ENCODE measurements at places on chromosomes 1 and 21.

DNA sequence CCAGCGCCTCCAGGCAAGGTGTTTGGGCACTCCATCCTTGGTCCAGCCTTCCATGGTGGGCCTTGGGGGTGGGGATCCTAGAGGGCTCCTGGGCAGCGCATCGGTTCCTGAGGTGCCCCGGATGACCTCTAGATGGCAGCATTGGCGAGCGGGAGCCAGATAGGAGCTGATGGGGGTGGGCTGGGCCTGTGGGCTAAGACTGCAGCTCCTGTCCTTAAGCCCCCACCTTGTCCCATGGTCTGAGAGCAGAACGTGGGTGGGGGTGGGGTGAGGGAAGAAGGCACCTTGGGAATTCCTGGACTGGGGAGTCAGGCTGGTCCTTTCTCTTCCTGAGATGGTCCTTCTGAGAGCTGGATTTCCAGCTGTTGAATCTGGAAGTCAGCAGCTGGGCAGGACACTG, 93.4 kb upstream of the CSF3R start:
- peak; percentile 44 for DNase-seq

DNA sequence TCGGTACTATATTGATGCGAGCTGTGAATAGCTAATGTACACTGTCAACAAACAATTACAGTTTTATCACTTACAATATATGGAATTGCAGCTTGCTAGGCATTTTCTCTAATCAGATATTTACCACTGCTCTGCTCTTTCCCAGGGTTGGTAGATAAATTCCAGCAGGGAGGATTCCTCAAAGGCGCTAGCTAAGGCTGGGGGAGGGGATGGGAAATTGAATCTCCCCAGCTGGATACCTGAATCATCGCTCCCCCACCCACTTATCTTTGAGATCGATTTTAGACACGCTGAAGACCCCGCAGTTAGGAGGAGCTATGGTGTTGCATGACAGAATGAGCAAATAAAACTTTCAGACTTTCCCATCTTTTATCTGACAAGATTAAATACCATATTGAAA, 127.2 kb downstream of the CSMD2 start:
- DNase-seq, result no peak

DNA sequence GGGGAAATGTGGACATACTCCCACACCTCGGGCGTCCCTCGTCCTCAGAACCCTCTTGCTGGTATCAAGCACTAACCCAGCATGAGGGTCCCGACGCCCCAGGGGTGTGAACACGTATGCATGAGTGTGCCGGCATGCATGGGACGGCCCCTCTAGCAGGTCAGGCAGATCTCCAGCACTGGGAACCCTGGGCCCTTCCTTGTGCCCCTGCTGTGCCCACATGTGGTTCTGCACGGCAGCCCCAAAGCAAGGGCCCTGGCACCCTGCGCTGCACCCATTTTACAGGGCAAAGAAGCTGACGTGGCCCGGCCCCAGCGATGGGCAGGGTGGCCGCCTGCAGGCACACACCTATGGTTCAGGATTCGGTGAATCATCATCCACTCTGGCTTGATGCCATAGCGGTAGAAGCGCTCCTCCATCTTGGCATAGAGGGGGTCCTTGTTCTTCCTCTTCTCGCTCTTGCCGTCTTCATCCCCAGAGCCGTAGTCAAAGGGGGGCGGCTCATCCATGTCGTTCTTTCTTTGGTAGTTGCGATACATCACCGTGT, 34.2 kb downstream of the CHD5 start:
- DNase-seq, result no peak

DNA sequence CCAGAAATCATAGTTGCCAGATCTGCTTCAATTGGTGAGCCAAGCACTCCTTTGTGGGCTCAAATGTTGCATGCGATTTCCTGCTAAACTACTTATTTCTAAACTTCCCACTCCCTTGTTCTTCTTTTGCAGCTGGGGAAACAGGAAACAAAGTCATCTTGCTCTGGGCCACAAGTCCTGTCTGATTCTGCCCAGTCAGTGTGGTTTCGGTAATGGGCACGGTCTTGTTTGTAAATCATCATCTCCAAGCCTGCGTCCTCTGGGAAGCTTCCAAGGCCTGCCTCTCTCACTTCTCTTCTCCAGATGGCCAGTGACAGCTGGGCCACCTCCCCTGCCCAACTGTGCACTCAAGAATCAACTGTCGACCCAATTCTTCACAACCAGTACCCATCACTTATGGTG, 4.4 kb downstream of the S100A8 start:
- DNase-seq, result no peak

DNA sequence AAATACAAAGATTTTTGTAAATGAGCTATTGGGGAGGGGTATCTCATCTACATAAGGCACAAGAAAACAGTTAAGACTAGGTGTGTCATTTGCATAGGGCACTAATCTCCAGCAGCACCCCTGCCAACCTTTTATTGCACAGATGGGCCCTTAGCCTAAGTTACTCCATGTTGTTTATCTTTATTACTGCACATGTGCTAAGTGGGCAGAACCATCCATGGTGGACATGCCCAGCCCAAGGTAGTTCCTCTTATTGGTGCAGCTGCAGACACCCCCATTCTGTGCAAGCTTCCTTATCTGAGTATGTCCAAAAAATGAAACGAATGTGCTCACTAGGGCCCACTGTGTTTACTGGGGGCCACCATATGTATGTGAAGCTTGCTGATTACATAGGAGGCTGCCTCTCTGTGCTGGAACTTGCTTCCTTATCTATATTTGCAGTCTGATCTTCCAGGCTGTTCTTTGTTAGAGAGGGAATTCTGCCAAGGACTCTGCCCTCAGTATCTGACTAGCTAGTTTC, 77.3 kb upstream of the NEK7 start:
- DNase-seq, result no peak

GRCh38 chr1:160653620-160654016, 6.8 kb upstream of the SLAMF1 start:
- no peak for DNase-seq

DNA sequence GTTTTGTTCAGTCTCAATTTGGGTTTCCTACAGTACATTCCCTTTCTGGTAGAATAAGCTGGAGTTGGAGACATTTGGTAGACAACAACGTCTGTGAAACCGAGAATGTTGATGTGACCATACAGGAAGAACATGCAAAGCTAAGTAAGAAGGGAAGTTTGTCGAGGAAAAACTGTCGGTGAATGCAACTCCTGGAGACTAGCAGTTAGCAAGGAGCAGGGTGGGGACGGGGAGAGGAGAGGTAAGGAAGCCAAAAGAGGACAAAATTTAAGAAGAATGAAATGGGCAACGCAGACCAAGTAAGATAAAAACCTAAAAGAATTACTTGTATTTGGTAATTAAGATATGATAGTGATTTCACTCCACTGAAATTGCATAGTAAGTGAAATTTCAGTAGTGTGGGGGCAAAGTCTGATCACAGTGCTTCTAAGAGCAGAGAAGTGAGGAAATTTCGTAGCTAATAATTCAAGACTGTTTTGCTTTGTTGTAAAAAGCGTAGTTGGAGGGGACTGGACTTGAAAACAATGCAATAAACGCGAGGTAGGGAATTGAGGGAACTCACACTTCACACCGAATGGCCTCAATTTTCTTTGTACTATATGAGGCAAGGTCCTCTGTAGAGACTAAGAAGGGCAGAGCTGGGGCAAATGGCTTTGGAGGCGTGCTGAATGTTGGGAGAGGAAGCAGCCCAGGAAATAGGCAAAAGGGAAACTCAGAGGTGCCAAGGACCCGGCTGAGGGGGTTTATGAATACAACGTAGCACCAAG, 787 bp upstream of the GIPC2 start:
- DNase-seq, result no peak

DNA sequence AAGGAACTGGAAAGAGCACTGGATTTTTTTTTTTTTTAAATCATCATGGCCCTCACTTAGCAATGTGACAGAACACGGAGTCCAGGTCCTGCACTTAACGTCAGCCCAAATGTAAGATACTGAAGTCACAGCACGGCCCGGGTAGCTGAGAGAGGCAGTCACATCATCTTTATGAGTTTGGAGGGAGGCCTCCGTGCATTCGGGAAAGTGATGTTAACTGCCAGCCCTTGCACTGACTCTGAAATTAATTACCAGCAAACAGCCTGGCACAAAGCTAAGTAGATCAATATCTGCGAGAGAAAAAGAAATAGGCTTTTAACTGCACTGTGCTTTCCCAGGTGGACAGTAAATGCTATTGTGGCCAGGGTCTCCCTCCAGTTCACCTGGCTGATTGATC, 109.5 kb upstream of the ADAR start:
- DNase-seq, result no peak

- DNase-seq, result no peak
Measured at GRCh38 chr21:35338881-35339632, 290.0 kb upstream of the RUNX1 start.

- no peak for DNase-seq
Measured at GRCh38 chr21:36697060-36697850, 1.7 kb upstream of the SIM2 start.

DNA sequence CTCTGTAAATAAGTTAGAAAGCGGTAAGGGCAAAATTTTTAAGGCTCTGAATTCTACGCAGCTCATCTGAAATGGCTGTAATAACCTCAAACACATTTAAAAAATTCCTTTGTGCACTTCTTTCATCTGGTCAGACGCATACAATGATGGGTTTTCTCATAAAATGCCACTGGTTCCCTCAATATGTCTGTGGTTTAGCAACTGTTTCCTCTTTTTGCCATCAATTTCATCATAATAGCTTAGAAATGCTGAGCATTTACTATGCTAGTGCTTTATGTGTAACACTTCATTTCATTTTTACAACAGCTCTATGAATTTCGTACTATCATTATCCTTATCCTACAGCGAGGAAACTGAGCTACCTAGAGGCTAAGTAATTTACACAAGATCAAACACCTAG, 35.3 kb upstream of the DMRTA2 start:
- DNase-seq, result no peak

- DNase-seq, result no peak
Measured at GRCh38 chr1:36673202-36673601, 190.5 kb upstream of the CSF3R start.

DNA sequence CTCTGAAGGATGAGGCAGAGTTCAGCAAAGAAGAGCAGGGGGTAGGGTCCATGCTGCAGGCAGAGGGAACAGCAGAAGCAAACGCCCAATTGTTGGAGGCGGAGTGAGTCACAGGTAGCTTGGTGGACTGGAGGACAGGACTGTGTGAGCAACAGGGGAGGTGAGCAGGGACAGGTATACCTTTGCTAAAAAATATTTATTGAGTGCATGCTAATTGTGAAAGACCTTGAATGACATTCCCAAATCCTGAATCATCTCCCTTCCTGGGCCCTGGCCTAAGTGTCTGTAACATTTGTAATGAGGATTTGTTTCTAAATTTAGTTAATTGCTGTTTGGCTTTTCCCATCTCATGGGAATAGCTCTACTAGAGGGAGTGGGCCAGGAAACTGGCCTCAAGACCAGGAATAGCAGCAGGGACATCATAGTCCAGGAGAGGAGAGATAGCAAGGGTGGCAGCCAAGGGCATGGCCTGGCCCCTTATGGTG, 123.7 kb downstream of the FOXD2 start:
- no peak for DNase-seq

- peak; percentile 73 for DNase-seq
Measured at GRCh38 chr1:157963713-157964112, 29.7 kb upstream of the KIRREL1 start.

- no peak for DNase-seq
Measured at GRCh38 chr1:234972411-234973191, 156.0 kb downstream of the TOMM20 start.

- no peak for DNase-seq
Measured at GRCh38 chr1:48750109-48750508, 26.6 kb downstream of the BEND5 start.

DNA sequence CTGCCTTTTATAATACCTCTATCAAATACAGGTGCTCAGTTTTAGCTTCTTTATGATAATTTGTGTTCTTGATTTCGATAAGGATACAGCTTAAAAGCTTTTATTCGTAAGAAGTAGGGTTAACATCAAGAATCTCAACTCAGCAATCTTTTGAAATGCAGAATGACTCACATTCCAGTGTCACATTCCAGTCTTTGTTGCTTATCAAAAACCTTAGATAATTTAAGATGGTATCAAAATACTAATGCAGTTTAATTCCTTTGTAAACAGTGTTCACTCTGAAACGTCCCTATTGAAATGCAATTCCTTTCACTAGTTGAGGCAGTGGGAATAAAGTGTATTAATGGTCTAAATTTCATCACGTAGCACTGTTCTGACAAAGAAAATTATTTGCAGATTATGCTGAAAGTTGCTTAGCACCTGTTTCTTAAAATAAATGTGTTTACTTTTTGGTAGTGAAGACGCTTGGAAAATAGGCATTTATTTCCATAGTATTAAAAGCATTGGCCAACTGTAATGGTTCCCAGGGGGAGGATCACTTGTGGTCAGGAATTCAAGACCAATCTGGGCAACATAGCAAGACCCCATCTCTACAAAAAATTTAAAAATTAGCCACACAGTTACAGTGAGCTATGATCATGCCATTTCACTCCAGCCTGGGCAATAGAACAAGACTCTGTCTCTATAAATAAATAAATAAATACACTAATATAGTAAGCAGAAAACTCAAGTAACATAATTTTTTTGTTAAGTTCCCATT, 10.1 kb upstream of the CNN3 start:
- DNase-seq, result no peak

- DNase-seq, result no peak
Measured at GRCh38 chr1:55893155-55893554, 678.0 kb upstream of the USP24 start.

GRCh38 chr1:181040284-181040865, 6.6 kb downstream of the MR1 start:
- no peak for DNase-seq

DNA sequence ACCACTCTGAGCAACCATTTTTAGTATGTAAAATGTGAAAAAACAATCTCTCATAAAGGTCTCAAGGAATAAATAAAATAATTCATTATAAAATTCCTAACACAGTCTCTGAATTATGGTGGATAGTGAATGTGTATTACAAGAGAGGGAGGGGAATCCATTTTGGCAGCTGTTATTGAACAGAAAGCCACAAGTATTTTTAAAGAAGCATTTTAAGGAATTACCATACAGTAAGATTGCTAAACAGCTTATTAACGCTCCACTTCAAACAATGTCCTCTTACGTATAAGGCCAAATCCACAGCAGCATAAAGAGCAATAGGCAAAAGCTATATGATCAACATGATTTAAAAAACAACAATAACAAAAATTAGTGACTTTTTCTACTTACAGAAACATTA, 18.4 kb downstream of the PIGK start:
- DNase-seq, result no peak

DNA sequence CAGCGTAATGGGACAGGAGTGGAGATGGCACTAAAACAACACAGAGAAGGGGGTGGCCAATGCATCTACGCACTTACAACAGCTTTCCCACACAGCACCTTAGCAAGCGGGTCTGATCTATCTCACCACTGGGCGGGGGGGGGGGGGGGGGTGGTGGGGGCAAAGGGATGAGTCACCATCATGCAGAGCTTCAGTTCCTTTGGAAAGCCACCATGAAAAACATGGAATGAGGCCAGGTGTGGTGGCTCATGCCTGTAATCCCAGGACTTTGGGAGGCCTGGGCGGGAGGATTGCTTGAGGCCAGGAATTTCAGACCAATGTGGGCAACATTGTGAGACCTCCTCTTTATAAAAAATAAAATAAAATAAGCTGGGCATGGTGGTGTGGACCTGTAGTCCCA, 47.2 kb downstream of the KLHDC7A start:
- no peak for DNase-seq
